Stimulated activated CD4-positive, alpha-beta T cell treated with anti-CD3 and anti-CD28 coated beads, Interleukin-4, amount 100 ng/mL, for 4 hours (primary cell): ENCODE measurements at places on chromosomes 3 and 15.

DNA sequence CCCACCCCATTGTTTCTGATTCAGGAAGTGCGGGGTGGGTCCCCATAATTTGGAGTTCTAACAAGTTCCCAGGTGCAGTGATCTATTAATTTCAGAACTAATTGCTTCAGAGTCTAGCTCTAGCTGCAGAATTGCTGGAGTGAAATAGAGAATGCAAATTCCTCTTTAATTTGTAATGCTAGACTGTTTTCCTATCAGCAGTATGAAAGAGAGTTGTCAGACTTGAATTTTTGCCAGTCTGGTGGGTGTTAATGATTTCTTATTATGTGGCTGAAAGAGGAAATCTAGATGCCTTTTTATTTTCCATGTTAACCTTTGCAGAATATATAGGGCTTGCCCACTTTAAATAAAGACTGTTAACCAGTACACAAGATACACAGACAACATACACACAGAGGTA, 23.7 kb downstream of the APH1B start:
- DNase-seq: no peak

DNA sequence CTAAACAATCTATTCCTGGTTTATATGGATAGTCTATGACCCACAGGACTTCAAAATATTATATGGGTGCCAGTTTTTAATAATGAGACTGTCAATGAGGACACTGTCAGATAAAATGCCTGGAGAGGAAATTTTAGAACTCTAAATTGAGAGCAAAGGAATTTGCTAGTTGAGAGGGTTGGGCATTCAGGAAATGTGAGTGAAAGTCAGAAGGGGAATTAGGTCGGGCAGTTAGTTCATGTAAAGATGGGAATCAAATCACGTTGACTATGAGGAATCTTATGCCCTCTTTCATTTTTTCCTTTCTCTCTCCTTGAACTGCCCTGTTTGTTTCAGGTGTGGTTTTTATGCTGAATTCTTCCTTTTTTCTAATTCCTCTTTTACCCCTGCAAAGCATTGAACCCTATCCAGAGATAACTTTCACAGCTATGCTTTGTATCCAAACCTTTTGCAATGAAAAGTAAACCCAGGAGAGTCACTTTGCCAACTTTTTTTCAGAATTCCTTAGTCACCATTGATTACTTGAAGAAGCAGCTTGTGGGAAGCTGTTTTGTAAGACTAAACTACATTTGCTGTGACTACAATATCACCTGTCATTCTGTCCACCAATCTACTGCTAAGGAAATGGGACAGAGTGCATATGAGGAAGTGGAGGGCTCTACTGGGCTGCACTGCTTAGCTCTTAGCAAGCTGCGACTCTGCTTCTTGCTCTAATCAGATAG, 27.8 kb downstream of the CHP1 start:
- no peak for DNase-seq

DNA sequence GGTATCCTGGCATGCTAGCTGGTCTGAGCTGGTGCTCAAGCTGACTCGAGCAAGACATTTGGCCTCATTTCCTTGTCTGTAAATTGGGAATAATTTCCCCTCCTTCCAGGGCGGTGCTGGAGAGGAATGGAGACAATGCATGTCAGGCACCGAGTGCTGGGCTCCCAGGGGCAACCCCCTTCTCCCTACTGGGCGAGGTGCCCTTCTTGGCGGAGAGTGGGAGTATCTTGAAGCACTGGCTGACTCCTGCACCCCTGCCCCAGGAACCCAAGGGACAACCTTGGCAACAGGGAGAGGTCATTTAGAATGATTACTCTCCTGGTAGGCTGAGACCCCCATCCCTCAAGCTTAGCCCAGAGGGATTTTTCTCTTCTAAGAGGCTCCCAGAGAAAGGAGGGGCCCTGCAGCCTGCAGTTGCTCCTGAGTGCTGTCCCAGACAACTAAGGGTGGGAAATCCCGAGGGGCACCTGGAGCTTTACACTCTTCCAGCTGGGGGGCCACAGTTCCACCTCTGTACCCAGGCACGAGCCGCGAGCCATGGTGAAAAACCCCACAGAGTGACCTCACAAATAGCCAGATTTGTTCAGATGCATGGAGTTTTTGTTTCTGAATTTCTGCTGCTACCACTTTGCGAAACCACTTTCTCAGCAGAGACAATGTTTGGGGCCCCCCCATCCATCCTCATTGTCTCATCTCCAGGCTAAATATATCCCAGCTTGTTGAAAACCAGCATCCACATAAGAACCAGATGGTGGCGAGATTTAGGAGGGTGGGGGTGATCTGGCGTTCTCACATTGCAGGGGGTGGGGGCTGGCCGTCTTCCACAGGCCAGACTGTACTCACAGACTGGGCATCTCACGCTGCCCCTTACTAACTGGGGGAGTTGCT, 44.8 kb downstream of the ABTB1 start:
- DNase-seq: no peak

DNA sequence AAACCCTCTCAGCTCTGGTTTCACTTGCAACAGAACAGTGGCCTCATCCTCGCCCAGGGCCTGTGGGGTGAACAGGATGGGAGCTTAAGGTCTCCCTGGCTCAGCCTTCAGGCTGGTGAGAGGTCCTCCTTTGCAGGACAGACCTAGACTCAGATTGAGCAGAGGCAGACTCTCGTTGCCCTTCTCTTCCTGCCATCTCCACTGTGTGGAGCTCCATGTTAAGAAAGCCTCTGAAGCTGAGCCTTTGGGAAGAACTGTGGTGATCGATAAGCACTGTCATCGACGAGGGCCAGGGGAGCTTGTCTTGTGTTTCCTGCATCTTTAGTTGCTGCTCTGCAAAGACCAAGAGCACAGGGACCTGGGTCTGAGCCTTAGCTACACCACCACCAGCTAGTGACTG, 37.8 kb upstream of the GRIP2 start:
- DNase-seq: no peak

DNA sequence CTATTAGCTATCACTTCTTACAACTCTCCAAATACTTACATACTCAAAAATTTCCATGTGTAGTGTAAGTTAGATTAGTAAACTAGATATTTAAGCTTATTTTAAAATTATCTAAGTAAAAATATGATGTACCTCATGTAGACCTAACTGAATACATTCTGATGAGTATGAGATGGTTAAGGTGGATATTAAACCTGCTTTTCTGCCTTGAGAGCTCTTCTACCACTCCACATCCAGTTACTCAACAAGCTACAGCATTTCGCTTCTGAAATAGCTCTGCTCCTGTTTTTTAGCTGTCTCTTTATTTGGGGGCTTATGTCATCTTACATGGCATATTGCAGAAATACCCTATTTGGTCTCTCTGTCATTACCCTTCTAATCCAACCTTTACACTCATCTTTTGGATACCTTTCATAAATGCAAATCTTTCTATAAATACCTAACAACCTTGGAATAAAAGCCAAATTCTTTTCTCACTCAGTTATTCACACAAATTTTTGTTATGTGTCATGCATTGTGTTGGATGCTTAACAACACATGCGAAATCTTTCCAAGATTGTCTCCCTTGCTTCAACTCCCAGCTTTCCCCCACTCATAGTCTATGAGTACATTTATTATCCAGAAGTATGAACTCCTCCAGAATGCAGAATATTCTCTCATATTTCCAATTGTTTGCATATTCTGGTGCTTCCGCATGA, 92.0 kb downstream of the ALCAM start:
- no peak for DNase-seq

DNA sequence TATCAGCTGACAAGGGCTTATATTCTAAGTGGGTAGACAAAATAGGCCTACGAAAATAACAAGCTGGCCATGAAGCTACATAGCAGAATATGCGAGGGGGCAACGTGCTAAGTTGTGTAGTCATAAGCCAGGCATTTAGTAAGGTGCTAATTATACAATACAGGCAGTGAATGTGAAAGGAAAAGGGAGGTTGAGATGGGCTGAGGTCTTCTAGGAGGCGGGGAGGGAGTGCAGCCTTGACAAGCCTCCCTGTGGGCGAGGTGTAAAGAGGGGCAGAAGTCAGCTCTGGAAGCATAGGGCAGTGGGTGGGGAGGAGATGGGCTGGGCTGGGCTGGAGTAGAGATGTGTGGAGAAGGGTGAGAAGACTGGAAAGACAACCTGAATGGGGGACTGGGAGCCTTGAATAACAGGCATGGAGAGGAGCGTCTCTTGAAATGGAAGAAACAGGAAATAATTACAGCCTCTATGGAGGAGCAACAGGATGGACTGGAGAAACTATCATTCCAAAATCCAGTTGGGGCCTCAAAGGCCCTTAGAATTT, 1.2 kb downstream of the TIGIT start:
- DNase-seq: no peak

GRCh38 chr3:138467931-138468330, 33.5 kb downstream of the ESYT3 start:
- no peak for DNase-seq

DNA sequence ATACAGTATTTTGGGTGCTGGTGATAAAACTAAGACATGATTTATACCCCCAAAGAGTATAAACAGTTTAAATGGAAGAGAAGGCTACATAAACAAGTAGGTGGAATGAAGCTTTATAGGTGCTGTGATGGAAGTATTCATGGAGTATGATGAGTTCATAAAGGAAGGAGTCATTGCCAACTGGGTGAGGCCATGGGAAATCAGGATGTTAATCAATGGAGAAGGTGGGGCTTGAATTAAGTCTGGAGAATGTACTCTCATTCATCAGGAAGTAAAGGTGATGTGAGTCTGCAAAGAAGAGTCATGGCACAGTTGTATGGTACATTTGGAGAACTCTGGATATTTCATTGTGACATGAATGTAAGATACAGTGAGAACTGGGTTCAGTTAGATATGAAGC, 147.5 kb upstream of the MME start:
- DNase-seq: no peak

DNA sequence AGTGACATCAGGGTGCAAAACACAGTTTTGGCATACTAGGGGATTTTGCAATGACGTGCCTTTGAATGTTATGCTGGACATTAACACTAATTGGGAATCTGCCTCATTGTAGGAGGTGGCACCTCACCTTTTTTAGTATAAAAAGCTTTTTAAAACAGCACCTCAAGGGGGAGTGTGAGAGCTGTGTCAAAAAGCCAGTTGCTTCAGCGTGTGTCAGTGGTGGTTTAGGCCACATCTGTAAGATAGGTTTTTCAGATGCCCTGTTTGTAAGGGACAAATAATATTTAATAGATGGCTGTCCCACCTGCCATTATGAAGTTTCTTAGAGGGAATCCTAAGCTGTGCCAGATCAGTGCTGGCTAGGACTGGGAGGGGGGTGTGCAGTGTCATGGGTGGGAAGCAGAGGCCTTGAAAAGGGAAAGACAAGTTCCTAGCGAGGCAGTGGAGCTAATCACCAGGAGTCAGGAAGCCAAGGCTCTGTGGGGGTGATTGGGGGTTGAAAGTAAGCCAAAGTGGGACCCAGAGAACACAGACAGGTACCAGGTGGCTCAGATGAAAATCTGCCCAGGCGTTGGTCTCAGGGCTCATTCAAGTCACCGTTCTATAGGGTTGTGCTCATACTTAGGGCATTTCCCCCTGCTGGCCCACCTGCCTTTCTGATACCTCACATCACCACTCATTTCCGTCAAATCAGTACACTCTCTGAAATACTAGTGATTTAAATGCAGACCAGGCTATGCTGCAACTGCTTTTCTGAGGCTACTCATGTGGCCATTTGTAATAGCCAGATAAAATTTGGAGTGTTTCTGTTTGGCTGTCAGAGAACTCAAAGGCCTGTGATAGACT, 120.5 kb downstream of the BBX start:
- DNase-seq: no peak

GRCh38 chr15:36898536-36899126, 201.7 kb downstream of the MEIS2 start:
- no peak for DNase-seq

- DNase-seq: no peak
Measured at GRCh38 chr15:100766243-100767000, 113.2 kb upstream of the ALDH1A3 start.

GRCh38 chr3:65005486-65005885, 317.7 kb upstream of the ADAMTS9 start:
- DNase-seq: no peak

- no peak for DNase-seq
Measured at GRCh38 chr15:84586696-84587095, 14.1 kb upstream of the ZSCAN2 start.

DNA sequence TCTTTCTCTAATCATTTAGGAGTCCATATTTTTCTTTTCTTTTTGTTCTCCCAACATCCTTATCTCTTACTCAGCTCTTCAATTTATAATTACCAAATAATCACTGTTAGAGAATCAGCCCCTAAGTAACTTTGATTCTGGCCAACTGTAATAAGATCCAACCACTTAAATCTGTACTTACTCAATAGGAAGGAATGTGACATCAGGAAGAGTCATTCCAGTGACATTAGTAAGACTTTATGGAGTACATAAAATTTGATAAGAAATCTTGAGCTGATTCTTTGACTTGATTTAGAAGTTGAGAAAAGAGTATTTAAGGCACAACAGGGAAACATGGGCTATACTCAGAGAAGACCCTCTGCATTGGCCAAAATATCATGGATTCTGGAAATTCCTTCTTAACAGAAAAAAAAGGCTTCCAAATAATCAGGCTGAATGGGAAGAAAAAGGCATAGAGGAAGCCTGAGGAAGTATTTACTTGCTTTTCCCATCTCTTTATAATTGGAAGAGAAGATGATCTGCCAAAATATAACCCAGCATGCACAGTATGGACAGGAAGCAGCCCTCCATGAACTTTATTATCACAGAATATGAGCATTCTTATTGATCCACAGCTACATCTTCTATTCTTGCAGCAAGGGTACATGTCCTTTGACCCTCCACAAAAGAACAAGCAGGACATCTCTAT, 289.7 kb upstream of the TPRG1 start:
- no peak for DNase-seq

DNA sequence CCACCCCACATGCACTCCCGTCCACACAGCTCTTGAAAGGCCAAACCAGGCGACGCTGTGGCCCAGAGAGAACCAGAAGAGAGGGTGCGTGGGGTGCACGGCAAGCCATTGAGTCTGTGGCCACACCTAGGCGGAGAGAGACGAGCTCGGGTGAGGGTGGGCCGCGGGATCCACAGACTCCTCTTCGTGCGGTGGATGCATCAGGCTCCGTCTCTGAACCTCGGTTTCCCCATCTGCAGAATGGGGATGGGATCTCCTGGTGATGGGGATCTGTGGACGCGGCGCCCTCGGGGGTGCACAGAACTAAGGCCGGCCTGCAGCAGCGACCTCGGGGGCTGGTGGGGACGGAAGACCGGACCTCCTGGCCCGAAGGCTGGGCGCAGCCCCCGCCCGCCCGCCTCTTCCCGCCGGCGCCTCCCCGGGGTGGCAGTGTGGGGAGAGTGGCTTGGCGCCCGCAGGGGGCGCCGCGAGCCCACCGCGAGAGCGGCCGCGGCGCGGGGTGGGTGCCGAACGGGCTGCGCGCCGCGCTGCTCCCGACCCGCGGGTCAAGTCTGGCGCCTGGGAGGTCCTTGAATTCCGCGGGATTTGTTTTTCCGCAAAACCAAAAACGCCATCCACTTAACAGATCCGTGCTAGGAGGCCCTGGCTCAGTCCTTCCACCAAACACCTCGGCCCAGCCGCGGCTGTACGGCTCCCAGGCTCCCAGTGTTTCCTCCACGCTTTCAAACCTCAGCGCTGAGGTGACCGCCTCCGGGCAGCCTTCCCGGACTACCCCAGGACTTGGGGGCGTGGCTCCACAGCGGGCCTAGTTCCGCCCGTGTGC, 13.2 kb upstream of the ADPGK start:
- DNase-seq: peak; percentile 9
